Renal cortical epithelial cell (primary cell): ENCODE measurements at places on chromosomes 12 and 14. TPM values are rescaled to one million over a fixed set of nuclear protein-coding genes. Genes with fewer than 3 reads are reported as not detected.
A peak's percentile ranks its signal among the peaks of the same experiment; 100 is the strongest.

Gene CLMN
- total RNA-seq, result 19.6 and 30.3 TPM in 2 replicates

Gene EPYC
- total RNA-seq, result not detected in 2 replicates

DNA sequence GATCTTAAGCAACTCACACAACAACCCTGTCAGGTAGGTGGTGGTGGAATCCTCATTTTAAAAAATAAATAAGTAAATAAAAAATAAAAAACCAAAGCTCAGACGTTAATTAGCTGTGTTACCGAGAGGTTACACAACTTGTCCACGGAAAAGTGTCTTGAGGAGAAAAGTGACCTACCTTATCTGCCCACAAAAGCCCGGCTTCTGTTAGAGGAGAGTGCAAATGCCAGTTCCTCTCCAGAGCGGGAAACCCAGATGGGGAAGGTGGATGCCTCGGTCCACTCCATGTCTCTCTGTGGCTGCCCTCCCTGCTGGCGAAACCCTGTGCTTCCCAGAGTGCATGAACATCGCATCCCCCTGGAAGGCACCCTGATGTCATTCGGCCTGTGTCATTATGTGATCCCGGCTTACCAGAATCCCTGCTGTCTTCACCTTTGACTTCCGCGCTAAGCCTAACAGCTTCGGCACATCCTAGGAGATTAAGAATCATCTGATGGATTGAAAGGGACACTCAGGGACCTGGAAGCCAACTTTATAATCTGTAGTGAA, 6.4 kb downstream of the MLXIP start:
- no peak for DNase-seq

DNA sequence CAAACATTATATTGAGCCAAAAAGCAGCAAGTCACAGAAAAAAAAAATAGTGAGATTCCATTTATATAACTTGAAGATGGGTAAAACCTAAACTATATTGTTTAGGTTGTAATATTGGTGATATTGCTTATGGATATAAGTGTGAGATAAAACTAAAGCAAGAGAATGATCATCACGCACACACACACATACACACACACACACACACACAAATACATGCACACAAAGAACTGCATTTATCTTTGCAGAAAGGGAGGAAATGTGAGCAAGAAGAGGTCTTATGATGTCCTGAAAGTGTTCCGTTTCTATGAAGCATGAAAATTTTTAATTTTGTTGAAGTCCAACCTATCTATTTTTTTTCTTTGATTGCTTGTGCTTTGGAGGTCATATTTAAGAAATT, 16.4 kb upstream of the AMN1 start:
- DNase-seq, result no peak

- no peak for DNase-seq
These were observed at the start of gene EVL for GRCh38 chr14:100065111-100065871. EVL (plus strand) TSS chr14:100065422; CDS start chr14:100065501, 79 bp downstream.

Gene CLBA1
- 8.7 and 17.8 TPM in 2 replicates for total RNA-seq

DNA sequence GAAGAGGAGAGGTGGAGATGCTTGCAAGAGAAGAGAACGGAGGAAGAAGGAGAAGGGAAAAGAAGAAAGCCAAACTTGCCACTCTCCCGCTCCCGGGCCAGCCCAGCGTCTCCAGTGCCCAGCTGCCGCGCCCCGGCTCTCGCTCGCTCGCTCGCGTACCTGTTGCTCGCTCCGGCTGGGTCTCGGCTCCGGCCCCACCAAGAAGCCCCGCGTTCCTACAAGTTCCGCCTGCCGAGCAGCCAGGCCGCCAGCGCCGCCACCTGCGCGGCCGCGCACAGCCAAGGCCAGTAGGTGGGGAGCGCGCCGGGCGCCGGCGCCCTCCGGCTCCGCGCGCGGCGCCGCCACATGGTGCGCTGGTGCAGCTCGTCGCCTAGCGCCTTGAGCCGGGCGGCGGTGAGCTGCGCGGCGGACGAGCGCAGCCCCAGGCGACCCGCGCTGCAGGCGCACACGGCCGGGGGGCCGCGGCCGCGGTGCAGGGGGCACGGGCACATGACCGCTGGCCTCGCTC, 370 bp downstream of the HRK start:
- no peak for DNase-seq

Gene GRIN2B
- total RNA-seq, result 0.52 and 0.89 TPM in 2 replicates

GRCh38 chr14:73293782-73294781, 56.8 kb downstream of the PAPLN start:
- DNase-seq, result peak; percentile 51

GRCh38 chr14:57275023-57275664, 6.4 kb downstream of the AP5M1 start:
- DNase-seq, result no peak

Gene INSM2
- total RNA-seq, result 0.05 TPM in 1 of 2 replicates, not detected in the other

DNA sequence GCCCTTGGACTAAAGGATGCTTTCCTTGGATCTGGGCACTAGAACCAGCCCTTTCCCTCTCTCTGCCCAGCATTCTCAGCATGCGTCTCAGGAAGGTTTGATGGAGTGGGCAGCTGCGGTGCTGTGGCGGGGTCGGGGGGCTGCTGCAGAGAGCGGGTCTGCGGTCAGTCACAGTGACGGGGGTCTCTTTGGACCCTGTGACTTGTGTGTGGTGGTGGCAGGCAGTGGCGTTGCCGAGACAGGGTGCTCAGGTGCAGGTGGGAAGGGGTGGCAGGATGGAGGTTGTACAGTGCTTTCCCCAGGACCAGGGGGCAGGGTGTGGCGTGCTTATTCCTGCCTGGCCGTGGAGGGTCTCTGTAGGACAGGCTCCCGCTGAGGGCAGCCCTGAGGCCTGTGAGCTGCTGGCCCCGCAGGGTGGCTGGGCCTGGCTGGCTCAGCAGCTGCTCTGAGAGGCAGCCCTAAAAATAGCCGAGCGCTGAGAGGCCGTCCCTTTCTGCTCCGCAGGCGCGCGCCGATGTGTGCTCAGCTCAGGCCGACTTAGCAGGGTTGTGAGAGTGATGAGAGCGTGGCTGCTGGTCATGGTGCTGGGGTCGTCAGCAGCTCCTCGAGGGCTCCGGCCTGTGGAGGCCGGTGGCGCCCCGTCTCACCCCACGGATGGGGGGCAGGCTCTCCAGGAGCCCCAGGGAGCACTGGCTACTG, 9.7 kb downstream of the PACS2 start:
- no peak for DNase-seq

GRCh38 chr14:69763761-69764510, 3.0 kb upstream of the SRSF5 start:
- DNase-seq, result no peak

- DNase-seq, result peak; percentile 40
These were observed 468.0 kb downstream of the FUT8 start for GRCh38 chr14:65880507-65880906.

Gene PTMS
- total RNA-seq, result 24.0 and 69.1 TPM in 2 replicates

Gene SMIM41
- total RNA-seq, result 0.15 TPM in 1 of 2 replicates, not detected in the other

Gene SLC25A21
- 0.69 and 0.89 TPM in 2 replicates for total RNA-seq

- no peak for DNase-seq
These were observed 38.7 kb downstream of the P2RX4 start for GRCh38 chr12:121248622-121249021.

DNA sequence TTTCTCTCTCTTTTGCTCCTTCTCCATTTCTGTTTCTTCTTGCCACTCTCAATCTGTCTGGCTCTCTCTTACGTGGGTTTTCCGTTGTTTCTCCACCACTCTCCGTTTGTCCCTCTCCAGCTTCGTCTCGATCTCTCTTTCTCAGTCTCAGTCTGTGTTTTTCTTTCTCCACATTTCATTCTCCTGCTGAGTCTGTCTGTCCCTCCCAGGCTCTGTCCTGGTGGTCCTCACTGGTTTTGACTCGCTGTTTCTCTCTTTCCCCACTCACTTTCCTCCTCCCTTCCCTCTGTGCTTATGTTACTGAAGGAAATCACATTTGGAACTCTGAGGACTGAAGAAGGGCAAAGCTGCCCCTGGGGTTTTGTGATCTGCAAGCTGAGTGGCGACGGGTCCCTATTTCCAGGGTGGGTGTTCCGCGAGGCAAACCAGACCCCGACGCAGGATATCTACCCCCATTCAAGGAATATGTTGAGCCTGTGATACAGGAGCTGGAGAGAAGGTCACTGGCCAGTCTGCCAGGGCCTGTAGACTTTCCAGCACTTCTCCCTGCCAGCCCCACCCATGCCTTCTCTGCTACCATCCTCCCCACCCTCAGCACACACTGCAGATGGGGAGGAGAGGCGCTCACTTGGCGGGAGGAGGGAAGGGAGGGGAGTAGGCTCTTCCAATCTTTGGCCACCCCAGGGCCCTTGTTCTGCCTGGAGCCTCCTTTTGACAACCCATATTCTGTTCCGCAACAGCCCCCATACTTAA, 102.7 kb upstream of the MAP1LC3B2 start:
- no peak for DNase-seq

DNA sequence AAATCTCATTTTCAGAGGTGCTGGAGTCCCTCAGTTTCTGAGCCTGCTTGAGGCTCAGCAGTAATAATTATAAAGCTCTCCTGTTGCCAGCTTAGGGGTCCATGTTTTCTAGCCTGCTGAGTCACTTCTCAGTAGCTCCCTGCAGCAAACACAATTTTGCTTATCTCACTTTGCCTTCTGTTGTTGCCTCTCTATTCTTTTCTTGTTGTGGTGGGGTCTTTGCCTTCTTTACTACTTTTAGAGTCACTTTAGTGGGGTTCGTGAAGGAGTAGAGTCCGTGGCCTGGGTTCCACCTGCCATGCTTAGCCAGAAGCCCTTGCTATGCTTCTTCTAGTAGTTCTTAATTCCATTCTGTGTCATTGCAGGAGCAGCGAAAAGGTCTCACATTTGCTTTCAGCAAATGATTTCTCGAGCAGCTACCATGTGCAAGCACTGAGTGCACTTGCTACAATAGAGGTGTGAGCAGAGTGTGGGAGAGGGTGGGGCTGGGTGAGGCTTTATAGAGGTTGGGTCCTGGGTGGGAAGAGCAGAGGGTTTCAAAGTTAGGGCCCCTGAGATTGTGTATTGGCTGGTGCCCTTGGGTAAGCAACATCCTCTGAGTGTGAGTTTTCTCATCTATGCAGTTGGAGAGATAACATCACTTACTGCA, 114.3 kb downstream of the ADCK1 start:
- no peak for DNase-seq

Gene CLEC4C
- not detected in 2 replicates for total RNA-seq

GRCh38 chr12:76455582-76456345, 103.8 kb downstream of the OSBPL8 start:
- peak; percentile 94 for DNase-seq

Gene PIWIL1
- total RNA-seq, result not detected in 2 replicates

Gene EML5
- 0.55 and 2.4 TPM in 2 replicates for total RNA-seq

DNA sequence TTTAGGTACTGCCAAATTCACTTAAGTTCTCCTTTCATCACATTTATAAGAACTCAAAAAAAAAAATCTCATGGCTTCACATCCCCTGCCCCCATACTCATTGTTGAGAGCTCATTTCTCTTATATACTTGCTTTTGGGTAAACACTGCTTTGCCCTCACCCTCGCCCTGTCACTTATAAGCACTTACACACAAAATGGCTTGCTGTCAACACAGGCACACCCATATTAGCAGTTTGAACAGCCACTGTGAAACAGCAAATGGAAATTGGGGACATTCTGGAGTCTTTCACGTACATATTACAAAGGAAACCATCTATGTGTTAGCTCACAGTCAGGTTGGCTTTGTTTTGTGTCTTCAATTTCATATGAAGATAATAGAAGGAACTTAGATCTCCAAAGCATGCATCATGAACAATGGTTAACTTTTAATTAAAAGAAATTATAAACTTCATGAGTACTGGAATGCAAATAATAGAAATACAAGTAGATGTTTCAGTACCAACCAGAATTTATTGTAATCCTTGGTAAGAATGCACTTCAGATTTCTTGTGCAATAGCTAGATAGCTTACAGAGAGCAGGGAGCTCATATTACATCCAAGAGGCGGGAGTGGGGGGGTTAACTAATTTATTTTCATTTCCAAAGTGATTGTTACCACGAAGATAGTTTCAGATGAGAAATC, 272.2 kb downstream of the ALG10B start:
- peak; percentile 13 for DNase-seq

Gene CFAP251
- total RNA-seq, result 2.4 and 16.5 TPM in 2 replicates
